Stimulated activated CD4-positive, alpha-beta T cell treated with anti-CD3 and anti-CD28 coated beads, Interleukin-1b, Interleukin-23, amount 100 ng/mL, for 1 hour (primary cell): ENCODE measurements at places on chromosomes 7 and 10.

GRCh38 chr7:139827042-139827441 is 2.0 kb upstream of the TBXAS1 start:
- no peak for DNase-seq

DNA sequence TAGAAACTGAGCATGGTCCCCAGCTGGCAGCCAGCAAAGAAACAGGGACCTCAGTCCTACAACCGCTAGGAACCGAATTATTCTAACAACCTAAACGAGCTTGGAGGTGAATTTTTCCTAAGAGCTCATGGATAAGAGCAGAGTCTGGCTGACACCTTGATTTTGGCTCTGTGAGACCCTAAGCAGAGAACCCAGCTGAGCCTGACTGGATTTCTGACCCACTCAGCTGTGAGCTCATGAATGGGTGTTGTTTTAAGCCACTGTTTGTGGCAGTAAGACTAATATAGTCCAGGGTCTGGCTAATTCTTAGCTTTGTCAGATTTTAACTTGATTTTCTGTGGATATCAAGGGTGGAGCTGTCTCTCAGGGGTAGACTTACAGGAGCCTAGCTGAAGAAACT is 77.1 kb downstream of the KAT6B start:
- no peak for DNase-seq

DNA sequence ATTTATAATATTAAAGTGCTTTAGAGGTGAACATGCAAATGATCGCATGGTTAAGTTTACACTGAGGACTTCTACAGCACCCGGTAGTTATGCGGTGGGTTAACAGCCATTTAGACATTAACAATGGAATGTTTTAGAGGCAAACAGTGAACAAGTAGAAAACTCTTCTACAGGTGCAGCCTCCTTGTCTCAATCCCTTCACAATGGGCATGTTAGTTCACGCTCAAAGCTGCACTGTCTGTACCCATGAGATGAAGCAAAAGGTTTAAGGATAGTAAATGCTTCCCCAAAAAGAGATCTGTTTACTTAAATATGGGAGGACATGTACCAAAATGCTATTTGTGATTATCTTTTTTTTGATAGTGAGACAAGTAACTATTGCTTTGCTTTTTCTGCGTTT is 25.1 kb downstream of the PUS7 start:
- DNase-seq, result no peak

DNA sequence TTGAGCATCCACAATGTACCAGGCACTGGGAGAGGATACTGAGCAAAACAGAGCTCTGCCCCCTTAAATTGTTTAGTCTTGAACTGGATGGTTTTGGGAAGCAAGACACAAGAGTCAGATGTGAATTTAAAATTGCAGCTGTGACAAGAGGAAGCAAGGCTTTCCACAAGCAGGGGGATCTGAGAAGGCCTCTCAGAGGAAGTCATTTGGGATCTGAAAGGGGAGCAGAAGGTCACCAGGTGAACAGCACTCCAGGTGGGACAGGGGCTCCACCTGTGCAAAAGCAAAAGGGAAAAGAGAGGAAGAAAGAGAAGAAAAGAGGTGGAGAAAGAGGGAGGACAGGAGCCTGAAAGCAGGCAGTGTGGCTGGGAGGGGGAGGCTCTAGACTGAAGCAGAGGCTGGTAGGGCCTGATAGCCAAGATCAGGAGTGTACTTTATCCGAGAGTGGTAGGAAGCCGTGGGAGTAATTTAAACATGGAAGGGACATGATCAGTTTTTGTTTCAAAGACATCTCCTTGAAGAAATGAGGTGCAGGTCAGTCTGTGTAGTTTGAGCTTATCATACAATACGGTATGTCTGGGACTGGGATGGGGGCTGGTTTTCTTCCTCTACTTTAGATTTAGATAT is 76.1 kb upstream of the DUSP5 start:
- DNase-seq, result no peak

DNA sequence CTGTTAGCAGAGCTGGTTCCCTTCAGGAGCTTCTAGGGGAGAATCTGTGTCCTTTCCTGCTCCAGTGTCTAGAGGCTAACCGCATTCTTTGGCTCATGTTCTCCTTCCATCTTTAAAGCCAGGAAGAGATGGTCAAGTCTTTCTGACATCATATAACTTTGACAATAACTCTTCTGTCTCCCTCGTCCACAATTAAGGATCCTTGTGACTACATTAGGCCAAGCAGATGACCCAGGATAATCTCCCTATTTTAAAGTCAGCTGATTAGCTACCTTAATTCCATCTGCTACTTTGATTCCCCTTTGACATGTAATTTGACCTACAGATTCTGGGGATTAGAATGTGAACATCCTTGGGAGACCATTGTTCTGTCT is 28.1 kb upstream of the SLC26A4 start:
- DNase-seq, result no peak

DNA sequence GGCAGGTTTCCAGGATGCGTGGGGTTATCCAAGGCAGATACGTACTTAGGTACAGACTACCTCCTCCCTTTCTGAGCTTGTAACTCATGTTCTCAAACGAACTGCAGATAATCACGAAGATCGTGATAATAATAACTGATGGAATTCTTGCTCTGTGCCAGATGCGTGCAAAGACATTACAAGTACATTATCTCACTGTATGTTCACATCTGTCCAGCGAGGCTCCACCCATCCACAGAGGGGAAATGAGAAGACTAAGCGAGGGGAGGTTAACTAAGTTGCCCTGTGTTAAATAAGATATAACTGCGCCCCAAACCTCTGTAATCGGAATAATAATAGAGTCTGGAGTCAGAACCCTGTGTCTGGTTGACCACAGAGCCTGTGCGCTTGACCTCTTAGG is 1.9 kb downstream of the GALNT17 start:
- no peak for DNase-seq
